Activated CD4-positive, alpha-beta T cell treated with anti-CD3 and anti-CD28 coated beads, Interleukin-2, amount 10 ng/mL, durations not matched to agents 7 days and 5 days (primary cell): ENCODE measurements at places on chromosomes 12 and 14. TPM values are rescaled to one million over a fixed set of nuclear protein-coding genes. Genes with fewer than 3 reads are reported as not detected.

- no peak overlapping the region for H3K4me3 ChIP-seq
- H3K4me1 ChIP-seq, result no peaks in the 10 kb centered on the region
- no peak overlapping the region for H3K27ac ChIP-seq
Observed at GRCh38 chr12:92639017-92639416, 63.8 kb upstream of the PLEKHG7 start.

Gene FOXN3
- 94.4 TPM for total RNA-seq

- H3K27me3 ChIP-seq, result no peaks in the 10 kb centered on the region
- H3K36me3 ChIP-seq, result no peaks in the 10 kb centered on the region
- H3K4me1 ChIP-seq, result no peaks in the 10 kb centered on the region
- DNase-seq, result no peak
- H3K4me3 ChIP-seq, result no peak overlapping the region
Observed at GRCh38 chr14:33307691-33308251, 369.1 kb downstream of the NPAS3 start.

Gene CCDC184
- total RNA-seq, result 0.17 TPM

DNA sequence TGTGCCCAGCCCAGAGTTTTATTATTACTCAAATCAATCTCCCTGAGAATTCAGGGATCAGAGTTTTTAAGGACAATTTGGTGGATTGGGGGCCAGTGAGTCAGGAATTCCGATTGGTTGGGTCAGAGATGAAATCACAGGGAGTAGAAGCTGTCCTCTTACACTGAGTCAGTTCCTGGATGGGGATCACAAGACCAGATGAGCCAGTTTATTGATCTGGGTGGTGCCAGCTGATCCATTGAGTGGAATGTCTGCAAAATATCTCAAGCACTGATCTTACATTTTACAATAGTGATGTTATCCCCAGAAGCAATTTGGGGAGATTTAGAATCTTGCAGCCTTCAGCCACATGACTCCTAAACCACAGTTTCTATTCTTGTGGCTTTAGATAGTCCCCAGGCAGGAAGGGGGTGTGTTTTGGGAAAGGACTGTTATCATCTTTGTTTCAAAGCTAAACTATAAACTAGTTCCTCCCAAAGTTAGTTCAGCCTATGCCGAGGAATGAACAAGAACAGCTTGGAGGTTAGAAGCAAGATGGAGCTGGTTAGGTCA lies 89.1 kb upstream of the CNOT2 start:
- no peak overlapping the region for H3K4me3 ChIP-seq
- no peaks in the 10 kb centered on the region for H3K36me3 ChIP-seq
- DNase-seq, result no peak
- H3K4me1 ChIP-seq, result no peaks in the 10 kb centered on the region

DNA sequence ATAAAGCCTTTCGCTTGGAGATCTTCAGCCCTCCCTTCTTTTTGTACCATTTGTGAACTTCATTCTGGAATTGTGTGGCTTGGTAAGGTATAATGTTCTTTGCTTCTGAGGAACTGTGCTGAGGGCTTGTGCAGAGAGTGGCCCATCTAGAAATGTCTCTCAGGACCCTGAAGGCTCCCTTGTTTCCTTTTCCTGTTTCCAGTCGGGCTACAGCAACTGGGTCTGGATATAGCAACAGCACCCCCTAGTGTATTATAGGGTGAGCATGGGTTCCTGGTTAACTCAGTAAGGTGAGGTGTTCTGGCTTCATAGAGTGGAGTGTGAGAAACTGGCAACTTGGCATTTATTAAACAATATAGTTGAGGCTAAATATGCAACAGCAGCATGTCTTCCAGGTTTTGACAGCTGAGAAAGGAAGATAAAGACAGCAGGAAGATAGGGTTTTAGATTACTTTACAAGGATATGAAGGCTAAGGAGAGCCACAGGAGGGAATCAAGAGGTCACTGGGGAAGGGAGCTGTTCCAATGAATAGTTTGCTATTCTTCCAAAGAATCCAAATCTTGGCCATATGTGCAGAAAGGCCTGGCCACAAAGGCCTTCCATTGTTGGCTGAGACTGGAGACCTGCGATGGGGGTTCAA lies 49.1 kb upstream of the RNU6-8 start:
- H3K4me1 ChIP-seq, result no peaks in the 10 kb centered on the region
- H3K36me3 ChIP-seq, result no peaks in the 10 kb centered on the region
- no peak overlapping the region for H3K27ac ChIP-seq
- DNase-seq, result peak; percentile 68

GRCh38 chr14:77926942-77927341 lies 127.0 kb downstream of the ADCK1 start:
- H3K27me3 ChIP-seq, result no peaks in the 10 kb centered on the region
- no peak for DNase-seq
- H3K4me3 ChIP-seq, result no peak overlapping the region
- H3K27ac ChIP-seq, result no peak overlapping the region
- H3K36me3 ChIP-seq, result no peaks in the 10 kb centered on the region

DNA sequence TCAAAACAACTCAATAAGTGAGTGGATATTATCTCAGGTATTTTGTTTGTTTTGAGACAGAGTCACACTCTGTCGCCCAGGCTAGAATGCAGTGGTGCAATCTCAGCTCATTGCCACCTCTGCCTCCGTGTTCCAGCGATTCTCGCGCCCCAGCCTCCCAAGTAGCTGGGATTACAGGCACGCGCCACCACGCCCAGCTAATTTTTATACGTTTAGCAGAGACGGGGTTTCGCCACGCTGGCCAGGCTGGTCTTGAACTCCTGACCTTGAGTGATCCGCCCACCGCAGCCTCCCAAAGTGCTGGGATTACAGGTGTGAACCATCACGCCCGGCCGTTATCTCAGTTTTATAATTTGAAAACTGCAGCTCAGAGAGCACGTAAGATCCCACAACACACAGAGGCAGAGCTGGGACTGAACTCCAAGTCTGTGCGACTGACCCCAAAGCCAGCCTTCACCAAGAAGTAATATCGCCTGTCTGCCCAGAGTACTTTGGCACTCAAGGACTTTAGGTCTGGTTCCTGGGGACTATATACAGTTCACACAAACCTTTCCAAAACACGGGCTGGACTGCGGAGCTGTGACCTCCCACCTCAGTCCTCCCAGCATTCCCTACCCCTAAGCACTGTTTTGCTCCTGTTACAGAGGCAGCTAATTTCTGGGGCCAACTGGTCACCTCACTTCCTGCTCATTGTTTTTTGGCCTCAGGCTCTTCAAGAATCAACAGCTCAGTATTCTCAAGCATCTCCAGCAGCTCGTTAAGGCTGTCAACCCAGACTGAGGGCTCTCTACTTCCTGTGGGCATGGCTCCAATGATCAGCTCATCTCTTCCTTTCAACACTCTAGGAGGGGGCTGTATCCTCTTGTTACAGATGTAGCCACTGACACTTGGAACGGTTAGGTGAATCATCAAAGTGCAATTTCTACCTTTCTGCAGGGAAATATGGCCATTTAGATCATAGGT lies 22.5 kb downstream of the TESC start:
- no peak overlapping the region for H3K4me3 ChIP-seq
- peaks cover 11% of the 10 kb centered on the region for H3K4me1 ChIP-seq
- H3K27ac ChIP-seq, result peak overlapping the region; percentile 48
- DNase-seq, result no peak
- peaks cover 2% of the 10 kb centered on the region for H3K36me3 ChIP-seq

DNA sequence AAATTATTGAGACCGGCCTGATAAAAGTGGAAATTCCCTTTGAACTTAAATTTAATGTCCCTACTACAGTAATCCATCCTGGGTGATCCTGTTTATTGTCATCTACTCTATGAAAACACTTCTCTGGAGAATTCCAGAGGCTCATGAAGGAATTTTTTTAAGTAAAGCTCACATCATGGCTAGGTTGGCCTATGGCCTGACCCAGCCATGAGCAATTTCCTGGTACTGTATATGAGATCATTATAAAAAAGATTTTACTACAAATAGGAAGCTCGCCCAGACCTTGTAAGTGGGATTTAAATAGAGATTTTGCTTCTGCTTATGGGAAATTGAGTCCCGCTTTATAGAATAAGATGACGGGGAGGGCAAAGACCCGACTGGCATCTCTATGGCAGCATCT lies 215.5 kb downstream of the DPF3 start:
- H3K4me1 ChIP-seq, result no peaks in the 10 kb centered on the region
- peaks cover 6% of the 10 kb centered on the region for H3K36me3 ChIP-seq
- no peak for DNase-seq

Gene PIWIL1
- not detected for total RNA-seq

- peak; percentile 93 for DNase-seq
- H3K27me3 ChIP-seq, result no peaks in the 10 kb centered on the region
- peaks cover 96% of the 10 kb centered on the region for H3K4me1 ChIP-seq
- peaks cover 69% of the 10 kb centered on the region for H3K36me3 ChIP-seq
Observed at GRCh38 chr14:61342486-61342885, 21.1 kb downstream of the PRKCH start.

- H3K27ac ChIP-seq, result no peak overlapping the region
- H3K36me3 ChIP-seq, result peaks cover 25% of the 10 kb centered on the region
- no peak overlapping the region for H3K4me3 ChIP-seq
- no peaks in the 10 kb centered on the region for H3K27me3 ChIP-seq
- no peak for DNase-seq
- peaks cover 52% of the 10 kb centered on the region for H3K4me1 ChIP-seq
Observed at GRCh38 chr12:105317942-105318621, 12.4 kb upstream of the C12orf75 start.

- H3K4me3 ChIP-seq, result no peak overlapping the region
- H3K27ac ChIP-seq, result no peak overlapping the region
- no peaks in the 10 kb centered on the region for H3K4me1 ChIP-seq
- DNase-seq, result no peak
Observed at GRCh38 chr14:78975734-78976133, 805.6 kb downstream of the NRXN3 start.

Gene PRPH
- not detected for total RNA-seq

GRCh38 chr12:54054742-54055194 lies 1.1 kb downstream of the HOXC4 start:
- peaks cover 93% of the 10 kb centered on the region for H3K27me3 ChIP-seq
- H3K4me1 ChIP-seq, result peaks cover 24% of the 10 kb centered on the region
- peaks cover 3% of the 10 kb centered on the region for H3K36me3 ChIP-seq
- no peak overlapping the region for H3K4me3 ChIP-seq
- DNase-seq, result no peak

Gene SRGAP1
- not detected for total RNA-seq

GRCh38 chr14:32594766-32595165 lies 265.7 kb downstream of the AKAP6 start:
- no peak overlapping the region for H3K27ac ChIP-seq
- H3K36me3 ChIP-seq, result no peaks in the 10 kb centered on the region
- no peaks in the 10 kb centered on the region for H3K27me3 ChIP-seq

DNA sequence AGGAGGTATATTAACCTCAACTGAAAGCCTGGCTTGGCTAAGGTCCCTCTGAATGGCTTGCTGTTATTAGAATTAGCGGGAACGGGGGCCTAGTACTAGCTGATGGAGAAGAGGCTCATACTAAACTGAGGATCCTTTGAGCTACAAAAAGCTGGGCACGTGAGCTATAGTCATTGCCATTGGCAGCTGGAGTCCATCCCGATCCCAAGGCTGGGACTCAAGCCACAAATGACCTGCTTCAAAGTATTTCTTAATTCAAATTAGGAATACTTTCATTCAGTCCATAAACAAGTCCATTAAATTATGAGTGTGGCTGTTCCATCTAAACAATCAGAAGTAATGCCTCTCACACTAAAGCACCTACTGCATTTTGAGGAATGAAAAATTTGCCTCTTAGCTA lies 114.5 kb downstream of the DACT1 start:
- H3K4me1 ChIP-seq, result peaks cover 11% of the 10 kb centered on the region
- H3K36me3 ChIP-seq, result no peaks in the 10 kb centered on the region

Gene IFNG-AS1
- not detected for total RNA-seq

- H3K36me3 ChIP-seq, result peaks cover 29% of the 10 kb centered on the region
- no peaks in the 10 kb centered on the region for H3K27me3 ChIP-seq
- DNase-seq, result no peak
- H3K4me1 ChIP-seq, result peaks cover 13% of the 10 kb centered on the region
- H3K4me3 ChIP-seq, result no peak overlapping the region
- H3K27ac ChIP-seq, result no peak overlapping the region
Observed at GRCh38 chr14:65041434-65041915, 54.8 kb downstream of the FNTB start.

Gene CLEC6A
- total RNA-seq, result not detected

- no peaks in the 10 kb centered on the region for H3K4me1 ChIP-seq
- DNase-seq, result no peak
- H3K4me3 ChIP-seq, result no peak overlapping the region
- no peak overlapping the region for H3K27ac ChIP-seq
- no peaks in the 10 kb centered on the region for H3K36me3 ChIP-seq
Observed at GRCh38 chr14:79528828-79529416, 682.4 kb downstream of the DIO2 start.
